ENCODE measurements at places on chromosomes 4 and X.

DNA sequence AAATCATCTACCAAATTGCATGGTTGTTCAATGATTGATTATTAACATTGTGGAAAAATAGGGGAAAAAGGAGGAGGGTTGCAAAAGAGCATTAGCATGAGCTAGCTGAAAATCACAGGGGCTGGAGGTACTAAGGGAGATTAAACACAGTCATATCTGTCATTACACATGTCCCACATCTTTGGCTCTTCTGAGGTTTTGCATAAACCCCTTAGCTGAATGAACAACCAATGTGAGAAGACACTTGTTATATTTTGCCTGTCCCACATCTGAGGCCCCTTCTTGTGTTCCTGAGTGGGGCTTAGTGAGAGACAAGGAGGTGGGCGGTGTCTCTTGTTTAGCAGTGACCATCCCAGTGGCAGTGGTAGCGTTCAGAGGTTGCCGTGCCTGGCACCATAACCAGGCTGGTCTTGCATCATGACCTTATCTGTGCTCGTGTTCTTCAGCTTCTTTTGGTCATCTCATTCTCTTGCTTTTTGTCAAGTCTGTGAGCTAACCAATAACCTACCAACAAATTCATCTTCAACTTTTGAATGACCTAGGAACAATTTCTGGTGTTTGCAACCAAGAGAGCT lies 95.6 kb downstream of the MID1IP1 start:
- no peak for DNase-seq

GRCh38 chr4:27149541-27150212 lies 289.0 kb downstream of the STIM2 start:
- no peak for DNase-seq

- no peak for DNase-seq
These were observed 127.8 kb downstream of the PHKA2 start for GRCh38 chrX:18855919-18856644.

GRCh38 chr4:90603540-90603939 lies 476.3 kb downstream of the CCSER1 start:
- DNase-seq, result no peak

GRCh38 chr4:6469898-6470501 lies 2.4 kb downstream of the PPP2R2C start:
- DNase-seq, result peak; percentile 12

GRCh38 chr4:47668810-47669408 lies 169.0 kb downstream of the CORIN start:
- peak; percentile 12 for DNase-seq

DNA sequence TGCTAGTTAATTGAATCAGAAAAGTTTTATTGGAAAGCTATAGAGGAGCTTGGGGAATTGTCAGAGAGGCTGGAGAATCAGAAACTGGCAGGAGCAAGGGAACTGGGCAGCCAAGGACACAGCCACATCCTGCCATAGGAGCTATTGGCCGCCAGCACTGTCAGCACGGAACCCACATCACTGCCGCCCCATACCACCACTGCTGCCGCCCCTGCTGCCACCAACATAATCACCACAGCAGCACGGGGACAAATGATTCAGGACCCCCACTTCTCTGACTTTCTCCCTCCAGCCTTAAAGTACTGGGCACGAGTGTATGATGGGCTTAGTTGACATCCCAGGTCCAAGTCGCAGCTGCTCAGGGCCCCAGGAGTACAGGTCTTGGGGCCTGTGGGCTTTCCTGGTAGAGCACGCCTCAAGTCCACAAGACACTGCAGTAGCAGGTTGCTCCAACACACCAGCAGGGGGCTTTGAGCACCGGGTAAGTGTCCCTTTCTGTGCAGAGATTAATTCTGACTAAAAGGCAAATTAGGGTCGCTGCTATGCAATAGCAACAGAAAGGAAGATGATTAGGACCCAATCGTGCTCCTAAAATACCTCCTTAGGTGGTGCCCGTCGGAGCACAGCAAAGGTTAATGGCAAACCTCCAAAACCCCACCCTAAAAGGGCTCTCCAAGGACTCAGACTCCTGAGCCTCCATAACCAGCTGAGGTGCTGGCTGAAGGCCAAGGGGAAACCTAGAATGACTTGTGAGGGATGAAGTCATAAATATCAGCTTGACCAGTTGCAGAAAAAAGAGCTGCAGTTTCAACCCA lies 6.9 kb downstream of the PJA1 start:
- peak; percentile 70 for DNase-seq

DNA sequence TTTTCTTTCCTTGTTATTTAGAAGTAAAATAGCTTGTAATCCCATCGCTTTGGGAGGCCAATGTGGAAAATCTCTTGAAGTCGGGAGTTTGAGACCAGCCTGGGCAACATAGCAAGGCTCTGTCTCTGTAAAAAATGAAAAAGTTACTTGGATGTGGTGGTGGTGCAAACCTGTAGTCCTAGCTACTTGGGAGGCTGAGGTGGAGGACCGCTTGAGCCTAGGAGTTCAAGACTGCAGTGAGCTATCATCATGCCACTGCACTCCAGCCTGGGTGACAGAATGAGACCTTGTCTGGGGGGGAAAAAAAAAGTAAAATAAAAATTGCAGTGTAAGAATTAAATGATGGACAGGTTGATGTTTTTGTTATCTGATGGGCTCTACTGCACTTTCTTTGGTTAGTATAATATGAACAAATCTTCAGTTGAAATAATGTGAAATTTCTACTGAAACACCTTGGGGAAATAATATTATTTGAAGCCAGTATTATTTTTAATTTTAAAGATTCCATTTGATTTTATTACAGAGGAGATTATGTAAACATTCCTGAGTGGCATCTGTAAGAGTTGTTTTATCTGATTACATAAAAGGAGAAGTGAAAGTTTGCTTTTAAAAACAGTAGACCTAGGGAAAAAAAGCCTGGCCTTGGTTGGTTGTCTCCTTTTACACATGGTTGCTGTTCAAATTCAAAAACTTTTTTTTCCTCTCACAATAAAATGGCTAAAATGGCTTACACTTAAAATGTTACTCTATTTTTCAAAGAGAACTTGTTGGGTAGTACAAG lies 10.5 kb upstream of the NDUFC1 start:
- DNase-seq, result no peak

- no peak for DNase-seq
These were observed at the start of gene LINC00632 for GRCh38 chrX:140709421-140709846. TSS of gene LINC00632 (plus strand) at chrX:140709759.

DNA sequence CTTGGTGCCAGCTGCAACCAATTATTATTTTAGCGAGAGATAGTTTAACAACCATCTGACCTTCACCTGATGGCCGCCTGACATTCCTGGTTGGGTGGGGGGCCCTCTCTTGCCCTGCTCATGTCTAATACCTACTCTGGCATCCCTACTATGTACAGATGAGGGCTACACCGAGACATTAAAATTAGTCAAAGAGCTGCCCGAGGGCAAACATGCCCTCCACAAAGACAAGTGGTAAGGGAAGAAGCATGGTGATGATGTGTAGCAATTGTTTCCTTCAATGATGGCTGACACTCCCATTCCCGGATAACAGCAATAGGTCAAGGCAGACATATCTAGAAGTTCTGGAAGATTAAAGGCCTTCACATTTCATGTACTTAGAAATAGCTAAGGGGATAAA lies 49.6 kb downstream of the MAP7D3 start:
- no peak for DNase-seq
